ENCODE measurements at places on chromosomes 4 and X.

- peak; percentile 42 for DNase-seq
Measured at GRCh38 chr4:140004549-140004895, 149.5 kb downstream of the MAML3 start.

GRCh38 chr4:26094911-26095310 is 180.9 kb downstream of the SMIM20 start:
- no peak for DNase-seq

DNA sequence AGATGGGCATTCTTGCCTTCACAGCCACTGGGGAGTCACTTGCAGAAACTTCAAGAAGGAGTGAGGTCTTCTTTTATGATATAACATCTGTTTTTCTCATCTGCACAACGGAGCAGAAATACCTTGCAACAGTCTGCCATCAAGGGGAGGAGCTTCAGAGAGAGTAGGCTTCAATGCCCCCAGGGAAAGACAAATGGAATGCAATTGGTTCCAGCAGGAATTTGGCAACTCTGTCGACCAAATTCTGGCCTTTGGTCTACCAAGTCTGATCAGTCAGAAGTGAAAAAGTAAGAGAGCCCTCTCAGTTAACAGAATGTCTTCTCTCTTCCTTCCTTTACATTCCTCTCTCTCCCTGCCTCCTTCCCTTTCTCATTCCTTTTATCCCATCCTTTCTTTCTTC is 229.3 kb downstream of the IDS start:
- no peak for DNase-seq

- DNase-seq: peak; percentile 44
Measured at GRCh38 chrX:53481816-53482465, 47.8 kb upstream of the HSD17B10 start.

GRCh38 chrX:79065696-79066095 is 78.8 kb upstream of the GPR174 start:
- DNase-seq: no peak

DNA sequence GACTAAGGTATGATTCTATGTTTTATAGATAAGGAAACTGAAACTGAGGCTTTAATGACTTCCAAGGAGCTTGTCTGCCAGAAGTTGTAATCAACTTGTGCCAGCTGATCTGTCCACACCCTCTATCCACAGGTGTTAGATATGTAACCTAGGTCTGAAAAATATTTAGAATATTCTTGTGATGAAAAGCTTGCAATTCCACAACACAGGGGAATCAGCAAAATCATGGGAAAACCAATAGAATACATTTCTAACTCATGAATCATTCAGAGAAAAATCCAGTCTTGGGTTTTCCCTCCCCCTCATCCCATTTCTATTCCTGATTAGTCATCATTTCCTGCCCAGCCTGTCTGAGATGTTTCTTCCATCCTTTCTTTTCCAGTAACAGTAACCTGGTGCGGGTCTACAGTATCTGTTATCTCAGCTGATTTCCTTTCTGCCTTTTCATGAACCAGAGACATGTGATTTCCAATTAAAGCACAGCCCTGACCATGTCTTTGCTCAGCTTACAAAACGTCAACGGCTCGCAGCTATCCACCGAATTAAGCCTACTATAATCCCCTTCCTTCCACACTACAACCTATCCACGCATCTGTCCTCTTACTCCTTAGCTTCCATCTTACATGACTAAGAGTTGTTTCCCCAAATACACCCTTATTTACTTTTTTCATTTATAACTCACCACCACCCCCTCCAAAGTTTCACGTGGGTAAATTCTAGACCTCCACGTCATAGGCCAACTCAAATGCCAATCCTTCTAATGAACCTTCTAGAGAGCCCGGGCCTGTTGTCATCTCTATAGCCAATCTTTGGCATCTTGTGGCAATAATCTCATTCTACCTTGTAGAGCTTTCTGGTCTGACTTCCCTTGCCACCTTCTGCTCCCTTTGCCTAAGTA is 961 bp upstream of the NOCT start:
- DNase-seq: peak; percentile 26

DNA sequence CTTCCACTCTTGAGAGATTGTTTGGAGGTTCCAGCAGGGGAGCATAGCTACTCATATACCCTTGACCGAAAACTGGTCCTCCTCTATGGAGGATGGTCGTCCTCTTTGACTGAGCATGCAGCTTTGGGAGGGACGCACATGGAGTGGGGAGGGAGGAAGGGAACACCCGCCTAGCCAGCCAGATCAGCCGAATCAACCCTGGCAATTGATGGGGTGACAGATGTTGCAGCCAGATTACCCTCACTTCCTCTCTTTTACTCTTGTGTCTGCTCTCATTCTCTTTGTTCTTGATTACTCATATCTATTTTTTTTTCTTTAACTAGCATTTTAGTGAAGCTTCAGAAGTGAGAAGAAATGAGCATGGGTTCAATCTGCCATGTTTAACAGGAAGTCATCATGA is 19.6 kb downstream of the MGST2 start:
- DNase-seq: no peak

- DNase-seq: no peak
Measured at GRCh38 chr4:156261230-156261629, 307.6 kb upstream of the CTSO start.

- DNase-seq: no peak
Measured at GRCh38 chrX:28625223-28625622, 38.0 kb downstream of the IL1RAPL1 start.

- no peak for DNase-seq
Measured at GRCh38 chrX:153569475-153569874, 29.5 kb downstream of the CCNQ start.

GRCh38 chr4:177308125-177308524 is 1.5 kb upstream of the NEIL3 start:
- DNase-seq: no peak

GRCh38 chr4:41611881-41612871 is 74.2 kb downstream of the LIMCH1 start:
- peak; percentile 71 for DNase-seq

- DNase-seq: no peak
Measured at GRCh38 chr4:80086296-80086695, 13.3 kb upstream of the ANTXR2 start.

DNA sequence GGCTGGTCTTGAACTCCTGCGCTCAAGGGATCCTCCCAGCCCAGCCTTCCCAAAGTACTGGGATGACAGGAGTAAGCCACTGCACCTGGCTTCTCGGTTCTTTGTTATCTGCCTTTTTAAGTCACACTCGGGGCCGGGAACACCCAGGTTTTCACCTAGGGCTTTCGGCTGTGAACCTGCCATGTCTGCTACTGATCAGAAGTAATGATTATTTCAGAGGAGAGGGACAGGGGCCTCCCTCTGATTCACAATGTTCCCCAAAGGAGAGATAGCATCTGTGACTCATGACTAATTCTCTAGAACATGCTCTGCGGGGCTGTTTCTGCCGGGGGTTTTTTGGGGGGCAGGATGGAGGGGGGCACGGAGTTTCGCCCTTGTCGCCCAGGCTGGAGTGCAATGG is 26.9 kb downstream of the CRLF2 start:
- no peak for DNase-seq

- DNase-seq: no peak
Measured at GRCh38 chr4:111678479-111678878, 466.8 kb upstream of the FAM241A start.

DNA sequence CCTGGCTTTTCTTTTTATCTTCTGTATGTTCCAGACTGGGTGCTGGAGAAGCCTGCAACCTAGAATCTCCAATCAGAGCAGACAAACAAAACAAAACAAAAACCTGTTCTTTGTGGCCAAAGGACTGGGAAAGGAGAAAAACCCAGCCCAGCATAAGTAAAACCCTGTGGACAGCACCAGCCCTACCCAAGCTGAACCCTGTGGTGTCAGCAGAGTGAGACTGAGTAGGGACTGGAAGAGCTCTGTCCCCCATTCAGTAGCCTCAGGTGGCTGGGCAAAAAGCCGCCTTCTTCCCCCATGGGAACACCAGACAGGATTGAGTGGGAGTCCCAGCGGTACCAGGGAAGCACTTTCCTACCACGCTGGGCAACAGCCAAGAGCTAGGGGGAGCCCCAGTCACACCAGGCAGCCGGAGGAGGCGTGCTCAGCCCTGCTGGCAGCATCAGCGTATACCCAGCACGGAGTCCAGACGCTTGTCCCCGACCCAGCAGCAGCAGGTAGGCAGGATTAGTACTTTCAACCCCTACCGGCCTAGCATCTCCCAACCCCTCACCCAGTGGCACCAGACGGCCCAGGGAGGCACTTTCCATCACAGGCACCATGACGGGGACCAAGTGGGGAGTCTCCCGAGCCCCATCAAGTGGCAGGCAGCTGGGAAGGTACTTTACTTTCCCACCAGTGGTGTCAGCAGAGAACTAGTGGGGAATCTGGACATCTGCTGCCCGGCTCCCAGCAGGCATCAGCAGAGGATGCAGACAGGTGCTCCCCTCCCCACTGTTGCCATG is 8.6 kb upstream of the JADE3 start:
- peak; percentile 62 for DNase-seq

DNA sequence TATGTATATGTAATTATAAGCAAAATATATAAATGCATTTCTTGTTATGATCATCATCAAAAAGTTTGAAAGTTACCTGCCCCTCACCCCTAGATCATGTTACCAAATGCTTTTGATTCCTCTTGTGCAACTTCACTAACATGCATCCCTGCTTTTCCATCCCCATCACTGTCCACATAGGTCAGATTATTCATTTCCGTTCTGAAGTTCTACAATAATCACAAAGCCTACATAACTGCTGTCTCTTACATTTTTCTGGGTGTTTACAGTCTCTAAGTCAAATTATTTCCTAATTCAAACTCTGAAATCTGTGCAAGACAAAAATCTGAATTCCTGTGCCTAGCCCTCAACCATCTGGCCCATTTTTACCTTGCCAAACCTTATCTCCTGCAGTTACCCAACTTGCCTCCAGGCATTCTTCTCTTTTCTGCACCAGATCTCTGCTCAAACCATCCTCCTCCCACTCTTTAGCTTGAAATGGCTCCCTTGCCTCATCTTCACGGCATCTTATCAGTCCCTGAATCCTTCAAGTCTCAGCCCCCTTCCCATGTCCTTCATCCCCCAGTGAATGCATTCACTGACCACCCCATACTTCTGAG is 42.4 kb upstream of the SLC39A8 start:
- no peak for DNase-seq

DNA sequence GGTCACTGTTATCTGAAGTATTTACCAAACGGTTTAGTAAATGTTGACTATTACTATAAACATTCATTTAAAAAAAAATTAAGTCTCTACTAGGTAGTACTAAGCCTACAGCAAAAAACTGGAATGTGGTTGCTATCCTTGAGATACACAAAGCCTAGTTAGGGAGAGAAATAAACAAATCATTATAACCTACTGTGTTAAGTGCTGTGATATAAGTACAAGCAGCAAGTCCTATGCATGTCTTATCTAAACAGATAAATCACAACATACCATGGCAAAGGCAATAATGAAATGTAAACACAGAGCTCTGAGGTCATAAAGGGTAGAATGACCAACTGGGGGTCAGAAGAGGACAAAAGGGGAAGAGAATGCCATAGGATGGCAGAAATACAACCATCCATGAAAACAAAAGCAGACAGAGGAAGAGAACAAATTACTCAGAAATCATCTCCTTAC is 92.2 kb downstream of the RNF150 start:
- no peak for DNase-seq

Data from renal pelvis (tissue), 12 donors.